Fibroblast of lung (primary cell): ENCODE measurements at places on chromosomes 1 and 21.

GRCh38 chr1:162641114-162641513 is 8.8 kb downstream of the DDR2 start:
- DNase-seq, result no peak

- peak; percentile 17 for DNase-seq
Observed at GRCh38 chr1:201982082-201982622, 296 bp upstream of the RNPEP start.

- no peak for DNase-seq
Observed at GRCh38 chr1:150995460-150995859, 11.2 kb downstream of the MINDY1 start.

GRCh38 chr1:31791131-31791858 is 24.5 kb downstream of the SPOCD1 start:
- no peak for DNase-seq

DNA sequence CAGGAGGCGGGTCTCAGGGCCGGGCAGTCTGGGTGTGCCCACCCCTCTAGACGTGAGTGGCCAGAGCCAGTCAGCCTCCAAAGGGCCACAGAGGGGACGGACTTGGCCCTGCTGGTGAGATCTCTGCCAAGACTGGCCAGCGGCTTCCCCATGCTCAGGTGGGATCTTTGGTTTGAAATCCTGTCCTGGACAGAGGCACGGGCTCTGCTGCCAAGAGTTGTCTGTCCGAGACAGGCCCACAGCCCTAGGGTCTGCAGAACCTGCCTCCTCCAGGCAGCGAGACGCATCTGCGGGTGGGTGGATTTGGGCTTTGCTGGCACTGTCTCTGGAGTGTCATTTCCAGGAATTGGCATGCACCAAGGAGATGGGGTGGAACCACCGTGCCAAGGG is 44.3 kb upstream of the CCDC27 start:
- no peak for DNase-seq

GRCh38 chr1:155379631-155380090 is 59.0 kb downstream of the RUSC1 start:
- peak; percentile 85 for DNase-seq

GRCh38 chr1:145751491-145752037 is 32.3 kb downstream of the CD160 start:
- peak; percentile 78 for DNase-seq

GRCh38 chr1:219580009-219580676 is 32.8 kb downstream of the ZC3H11B start:
- DNase-seq, result peak; percentile 40

GRCh38 chr1:243179720-243180119 is 75.4 kb downstream of the CEP170 start:
- DNase-seq, result no peak

- no peak for DNase-seq
Observed at GRCh38 chr1:157404614-157405013, 147.7 kb downstream of the FCRL5 start.

GRCh38 chr1:8252266-8252951 is 65.5 kb upstream of the SLC45A1 start:
- no peak for DNase-seq

DNA sequence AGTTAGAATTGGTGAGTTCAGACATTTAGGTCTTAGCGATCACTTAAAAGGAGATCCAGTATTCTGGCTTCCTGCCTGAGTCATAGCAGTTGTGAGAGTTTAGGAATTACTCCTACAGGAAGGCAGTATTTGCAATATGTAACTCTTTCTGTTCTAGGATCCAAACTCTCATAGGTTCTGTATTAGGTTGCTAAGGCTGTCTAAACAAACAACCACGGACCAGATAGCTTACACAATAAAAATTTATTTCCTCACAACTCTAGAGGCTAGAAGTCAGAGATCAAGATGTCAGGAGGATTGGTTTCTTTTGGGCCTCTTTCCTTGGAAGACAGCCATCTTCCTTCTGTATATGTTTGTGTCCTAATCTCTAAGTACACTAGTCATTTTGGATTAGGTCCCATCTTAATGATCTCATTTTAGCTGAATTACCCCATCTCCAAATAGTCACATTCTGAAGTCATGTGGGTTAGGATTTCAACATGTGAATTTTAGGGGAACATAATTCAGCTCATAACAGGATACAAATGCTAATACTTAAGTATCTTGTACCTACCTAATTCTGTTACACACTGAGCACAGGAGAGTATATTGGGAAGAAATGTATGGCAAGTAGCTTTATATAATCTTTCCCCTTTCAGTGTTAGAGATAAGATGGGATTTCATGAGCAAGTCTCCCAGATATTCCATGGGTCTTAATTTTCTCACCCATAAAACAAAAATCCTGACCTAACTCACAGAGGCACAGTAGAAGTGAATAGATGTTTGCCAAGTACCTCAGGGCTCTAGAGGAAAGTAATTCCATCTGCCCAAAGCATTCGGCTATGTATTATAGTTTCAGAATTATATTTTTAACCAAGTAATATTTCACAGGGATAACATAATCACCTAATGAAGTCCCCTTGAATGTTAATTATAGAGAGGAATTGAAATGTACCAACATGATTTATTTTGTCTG is 144.4 kb downstream of the PTBP2 start:
- peak; percentile 100 for DNase-seq

- peak; percentile 31 for DNase-seq
Observed at GRCh38 chr1:174764191-174764590, 235.6 kb upstream of the CACYBP start.

- DNase-seq, result no peak
Observed at GRCh38 chr1:230423951-230424350, 2.2 kb downstream of the PGBD5 start.

GRCh38 chr1:159900086-159900680 is at the start of gene CFAP45:
CFAP45 (minus strand) TSS chr1:159900165; CDS start chr1:159900098, 67 bp downstream.
- DNase-seq, result peak; percentile 77

DNA sequence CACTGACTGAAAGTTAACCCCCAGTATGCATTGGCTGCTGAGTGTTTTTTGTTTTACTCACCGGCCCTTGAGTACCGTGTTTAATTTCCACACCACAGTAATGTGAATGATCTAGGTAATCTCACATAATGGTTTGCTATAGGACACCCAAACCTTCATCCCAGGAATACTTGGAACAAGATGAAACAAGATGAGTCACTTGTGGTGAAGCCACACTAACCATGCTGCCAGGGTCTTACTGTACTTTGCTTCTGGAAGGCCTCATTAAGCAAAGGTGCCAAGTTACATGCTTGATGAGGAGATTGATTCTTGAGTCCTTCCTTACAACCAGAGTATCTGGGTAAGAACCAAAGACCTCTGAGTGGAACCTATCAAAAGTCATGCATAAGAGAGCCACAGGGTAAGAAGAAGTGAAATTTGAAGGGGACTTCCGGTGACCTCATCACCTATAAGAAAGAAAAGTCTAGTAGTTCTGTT is 163.3 kb downstream of the NRIP1 start:
- DNase-seq, result peak; percentile 99

DNA sequence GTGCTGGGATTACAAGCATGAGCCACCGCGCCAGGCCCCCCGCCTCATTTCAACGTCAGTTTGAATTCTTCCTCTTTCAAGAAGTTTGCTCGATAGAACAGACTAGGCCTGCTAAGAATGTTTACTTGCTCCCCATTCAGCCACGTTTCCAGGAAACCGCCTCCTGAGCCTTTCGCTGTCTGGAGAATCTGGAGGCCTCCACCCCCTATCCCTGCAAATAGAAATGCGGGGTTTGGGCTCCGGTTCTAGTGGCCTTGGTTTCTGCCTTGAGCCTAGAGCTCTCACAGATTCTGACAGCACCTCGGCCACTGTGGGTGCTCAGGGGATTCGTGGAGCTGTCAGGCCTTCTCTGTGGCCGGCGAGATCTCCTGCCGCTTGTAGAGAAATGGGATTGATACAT is 84.3 kb downstream of the UBIAD1 start:
- DNase-seq, result no peak

- DNase-seq, result no peak
Observed at GRCh38 chr1:167418391-167418790, 99.9 kb downstream of the CD247 start.

- DNase-seq, result no peak
Observed at GRCh38 chr1:115726161-115726560, 42.4 kb downstream of the CASQ2 start.

- DNase-seq, result no peak
Observed at GRCh38 chr1:234881893-234882771, 246.5 kb downstream of the TOMM20 start.

DNA sequence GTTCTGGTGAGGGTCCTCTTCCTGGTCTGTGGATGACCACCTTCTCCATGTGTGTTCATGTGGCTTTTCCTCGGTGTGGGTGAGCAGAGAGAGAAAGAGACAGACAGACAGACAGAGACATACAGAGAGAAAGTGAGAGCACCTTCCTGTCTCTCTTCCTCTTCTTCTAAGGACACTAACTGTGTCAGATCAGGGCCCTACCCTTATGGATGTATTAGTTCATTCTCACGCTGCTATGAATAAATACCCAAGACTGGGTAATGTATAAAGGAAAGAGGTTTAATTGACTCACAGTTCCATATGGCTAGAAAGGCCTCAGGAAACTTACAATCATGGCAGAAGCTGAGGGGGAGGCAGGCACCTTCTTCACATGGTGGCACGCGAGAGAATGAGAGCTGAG is 131.5 kb upstream of the ZNF648 start:
- no peak for DNase-seq

- no peak for DNase-seq
Observed at GRCh38 chr1:219109424-219110018, 64.2 kb upstream of the LYPLAL1 start.

GRCh38 chr1:7557301-7557891 is 213.7 kb upstream of the VAMP3 start:
- DNase-seq, result no peak

- no peak for DNase-seq
Observed at GRCh38 chr1:30879940-30880677, 28.4 kb downstream of the SDC3 start.

GRCh38 chr1:153426809-153427208 is 10.5 kb downstream of the S100A7A start:
- no peak for DNase-seq

DNA sequence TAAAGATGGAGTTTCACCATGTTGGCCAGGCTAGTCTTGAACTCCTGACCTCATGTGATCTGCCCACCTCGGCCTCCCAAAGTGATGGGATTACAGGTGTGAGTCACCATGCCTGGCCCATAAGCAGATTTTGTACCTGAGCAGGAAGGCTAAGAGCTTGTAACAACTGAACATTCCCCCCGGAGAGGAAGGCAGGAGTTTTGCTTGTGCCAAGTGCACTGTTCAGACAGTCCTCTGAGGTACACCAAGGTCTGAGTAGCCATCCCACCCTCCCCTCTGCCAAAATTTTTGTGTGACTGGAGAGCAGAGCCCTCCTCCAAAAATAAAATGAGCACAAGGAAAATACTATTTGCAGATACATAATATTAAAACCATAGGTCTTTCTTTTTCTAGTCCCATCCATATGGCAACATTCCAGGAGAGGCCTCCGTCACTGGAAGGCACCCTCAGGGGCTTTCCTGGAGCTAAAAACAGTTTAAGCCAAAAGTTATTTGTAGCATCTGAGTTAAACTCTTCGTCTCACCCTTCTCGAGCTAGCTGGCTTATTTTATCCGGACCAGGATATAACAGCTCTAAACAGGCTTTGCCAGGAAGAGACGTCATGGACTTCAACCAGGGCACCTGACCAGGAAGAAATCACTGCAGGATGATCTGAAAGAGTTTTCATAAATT is 27.2 kb downstream of the CAPN2 start:
- DNase-seq, result no peak

GRCh38 chr1:20785907-20786252 is 1.2 kb downstream of the HP1BP3 start:
- DNase-seq, result peak; percentile 11

GRCh38 chr21:35697321-35697808 is 363.0 kb downstream of the SETD4 start:
- peak; percentile 46 for DNase-seq

GRCh38 chr1:100622506-100622905 is 84.6 kb downstream of the GPR88 start:
- DNase-seq, result no peak

DNA sequence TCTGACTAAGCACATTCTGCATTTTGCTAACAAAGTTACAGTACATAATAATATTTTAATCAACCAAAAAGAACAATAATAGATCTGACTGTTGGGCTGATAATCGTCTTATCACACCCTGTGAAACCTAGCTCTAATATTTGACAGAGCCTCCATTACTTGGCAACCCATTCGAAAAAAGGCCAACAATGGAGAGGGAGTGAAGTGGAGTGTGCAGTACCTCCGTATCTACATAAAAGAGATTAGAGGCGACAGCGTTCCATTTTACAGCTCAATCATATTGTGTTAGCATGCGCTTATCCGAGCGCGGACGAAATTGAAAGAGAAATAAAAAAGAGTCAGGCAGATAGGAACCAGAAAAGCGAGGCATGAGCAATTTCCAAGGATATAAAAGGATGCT is 137.3 kb upstream of the USH2A start:
- DNase-seq, result no peak

DNA sequence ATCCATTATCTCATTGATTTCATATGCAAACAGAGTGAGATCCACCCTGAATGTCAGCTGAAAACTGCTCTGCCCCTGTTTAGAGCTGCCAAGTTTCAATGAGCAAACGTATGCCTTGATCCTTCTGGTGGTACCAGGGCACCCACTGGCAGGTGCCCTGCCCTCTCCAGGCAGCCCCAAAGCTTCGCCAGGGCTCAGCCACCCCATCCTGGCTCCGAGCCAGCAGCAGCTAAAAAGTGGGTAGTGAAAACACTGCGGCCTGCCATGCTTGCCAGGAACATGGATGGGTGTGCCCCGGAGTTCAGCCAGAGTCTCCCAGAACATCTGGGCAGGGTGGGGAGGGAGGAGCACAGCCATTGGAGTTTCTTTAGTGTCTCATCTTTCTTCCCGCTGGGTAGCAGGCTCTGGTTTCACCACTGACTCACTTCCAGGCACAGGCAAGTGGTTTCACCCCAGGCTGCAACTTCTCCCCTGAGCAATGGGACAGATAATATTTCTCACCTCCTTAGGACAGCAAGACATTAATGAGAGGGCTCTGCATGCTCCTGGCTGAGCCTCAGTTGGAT is 8.1 kb upstream of the LMX1A start:
- no peak for DNase-seq

DNA sequence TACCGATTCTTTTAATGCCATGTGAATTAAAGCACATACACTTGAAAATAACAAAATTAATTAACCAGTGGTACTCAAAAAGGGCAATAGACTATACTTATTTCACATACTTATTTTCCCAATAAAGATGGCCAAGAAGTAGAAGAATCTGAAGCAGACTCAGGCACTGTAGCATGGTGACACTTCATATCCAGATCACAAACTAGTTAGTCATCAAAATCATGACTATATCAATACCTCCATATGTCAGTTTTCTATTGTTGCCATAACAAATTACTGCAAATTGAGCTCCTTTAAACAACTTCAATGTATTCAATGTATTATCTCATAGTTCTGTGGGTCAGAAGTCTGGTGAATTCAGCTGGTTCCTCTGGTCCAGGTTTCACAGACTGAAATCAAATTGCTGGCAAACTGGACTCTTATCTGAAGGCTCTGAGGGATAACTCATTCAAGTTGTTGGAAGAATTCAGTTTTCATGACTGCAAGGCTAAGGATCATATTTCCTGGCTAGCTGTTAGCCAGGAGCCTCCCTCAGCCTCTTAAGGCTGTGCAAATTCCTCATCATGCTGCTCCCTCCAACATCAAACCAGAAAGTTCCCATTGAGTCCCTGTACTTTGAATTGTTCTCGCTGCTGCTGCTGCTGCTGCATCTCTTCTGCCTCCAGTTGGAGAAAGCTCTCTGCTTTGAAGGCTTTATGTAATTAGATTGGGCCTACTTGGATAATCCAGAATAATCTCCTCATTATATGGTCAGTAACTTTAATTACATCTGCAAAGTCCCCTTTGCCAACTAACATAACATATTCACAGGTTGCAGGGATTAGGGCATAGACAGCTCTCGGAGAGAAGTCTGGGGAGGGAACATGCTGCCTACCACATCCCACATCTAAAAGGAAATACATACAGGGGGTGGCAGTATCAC is 91.5 kb downstream of the MRPL39 start:
- DNase-seq, result peak; percentile 60
